ENCODE measurements at places on chromosomes 2 and 18.

- DNase-seq, result no peak
Observed at GRCh38 chr2:102366406-102367112, 11.0 kb downstream of the IL18R1 start.

- DNase-seq, result no peak
Observed at GRCh38 chr2:170503971-170504809, 210.9 kb upstream of the SP5 start.

- DNase-seq, result no peak
Observed at GRCh38 chr2:71561441-71562267, 108.3 kb downstream of the DYSF start.

DNA sequence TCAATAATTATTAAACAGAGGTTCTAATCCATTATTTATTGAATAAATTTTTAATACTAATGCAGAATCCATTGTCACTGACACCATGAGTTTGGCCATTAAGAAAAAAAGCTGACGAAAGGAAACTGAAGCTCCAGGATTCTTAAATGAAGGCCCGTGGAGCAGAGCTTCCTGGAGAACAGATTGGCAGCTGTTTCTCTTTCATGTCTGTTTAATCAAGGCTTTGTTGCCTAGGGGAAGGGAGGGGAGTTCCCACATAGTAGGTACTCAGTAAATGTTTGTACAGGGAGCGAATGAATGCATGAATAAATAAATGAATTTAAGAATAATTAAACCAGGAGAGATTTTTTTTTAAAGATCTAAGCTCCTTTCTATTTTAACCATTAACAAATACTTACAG is 315.1 kb upstream of the KLHL29 start:
- no peak for DNase-seq

DNA sequence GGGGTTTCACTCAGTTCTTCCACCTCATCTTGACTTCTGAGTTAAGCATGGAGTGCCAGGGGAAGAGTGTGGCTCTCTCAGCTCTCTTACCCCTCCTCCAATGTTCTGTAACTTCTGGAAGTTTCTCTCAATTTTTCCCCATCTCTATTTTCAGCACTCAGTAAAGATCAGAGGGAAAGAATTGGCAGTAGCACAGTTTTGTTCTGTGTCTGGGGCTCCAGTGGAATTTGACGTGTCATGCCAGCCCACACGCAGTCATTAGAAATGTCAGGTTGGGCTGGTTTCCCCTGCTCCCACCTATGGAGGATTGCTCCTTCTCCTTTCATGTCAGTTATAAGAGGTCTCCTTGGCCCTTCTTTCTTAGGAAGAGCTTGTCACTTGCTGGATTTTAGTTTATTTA is 104.6 kb upstream of the COL3A1 start:
- DNase-seq, result no peak

- no peak for DNase-seq
Observed at GRCh38 chr2:44969936-44970335, 28.4 kb downstream of the SIX3 start.

DNA sequence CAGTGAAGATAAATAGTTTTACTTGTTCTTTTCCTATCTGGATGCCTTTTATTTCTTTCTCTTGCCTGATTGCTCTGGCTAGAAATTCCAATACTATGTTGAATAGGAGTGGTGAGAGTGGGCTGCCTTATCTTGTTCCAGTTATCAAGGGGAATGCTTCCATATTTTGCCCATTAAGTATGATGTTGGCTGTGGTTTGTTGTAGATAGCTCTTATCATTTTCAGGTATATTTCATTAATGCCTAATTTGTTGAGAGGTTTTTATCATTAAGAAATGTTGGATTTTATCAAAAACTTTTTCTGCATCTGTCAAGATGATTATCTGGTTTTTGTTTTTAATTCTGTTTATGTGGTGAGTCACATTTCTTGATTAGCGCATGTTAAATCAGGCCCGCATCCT is 655.8 kb downstream of the NUP35 start:
- DNase-seq, result no peak

- no peak for DNase-seq
Observed at GRCh38 chr2:5740817-5741216, 48.6 kb downstream of the SOX11 start.

DNA sequence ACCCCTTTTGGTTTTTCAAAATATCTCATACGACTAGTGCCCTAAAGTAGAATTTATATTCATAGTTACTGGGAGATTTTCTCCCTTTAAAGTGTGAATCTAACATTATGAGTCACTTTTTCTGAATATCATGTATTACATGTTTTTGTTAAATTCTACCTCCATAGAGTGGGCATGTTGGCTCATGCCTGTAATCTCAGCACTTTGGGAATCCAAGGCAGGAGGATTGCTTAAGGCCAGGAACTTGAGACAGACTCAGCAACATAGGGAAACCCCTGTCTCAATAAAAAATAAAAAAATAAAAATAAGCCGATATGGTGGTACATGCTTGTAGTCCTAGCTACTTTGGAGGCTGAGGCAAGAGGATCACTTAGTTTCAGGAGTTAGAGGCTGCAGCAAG is 45.3 kb upstream of the UNC80 start:
- no peak for DNase-seq

Data from mucosa of gallbladder (tissue), 1 donor.